Activated T-helper 1 cell treated with Interleukin-2 at 50 U/mL for 16 hours (primary cell): ENCODE measurements at places on chromosomes 3 and 15.

DNA sequence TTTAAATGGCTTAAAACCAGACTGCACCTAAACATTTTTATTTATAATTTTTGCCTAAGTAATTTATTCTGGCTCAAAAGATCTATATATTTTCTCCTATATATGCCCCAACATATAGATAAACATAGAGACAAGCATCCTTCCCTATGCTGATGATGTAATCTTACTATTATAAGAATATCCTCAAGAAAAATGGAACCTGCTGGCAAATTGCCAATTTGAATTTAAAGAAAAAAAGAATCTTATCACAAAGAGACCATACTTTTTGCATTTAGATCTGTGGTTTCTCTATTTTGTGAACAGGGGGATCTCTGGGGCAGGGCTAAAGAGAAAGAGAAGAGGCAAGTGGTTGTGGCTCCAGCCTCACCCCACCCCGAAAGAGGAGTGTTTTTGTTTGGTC, 107.2 kb upstream of the CMC1 start:
- DNase-seq, result no peak

DNA sequence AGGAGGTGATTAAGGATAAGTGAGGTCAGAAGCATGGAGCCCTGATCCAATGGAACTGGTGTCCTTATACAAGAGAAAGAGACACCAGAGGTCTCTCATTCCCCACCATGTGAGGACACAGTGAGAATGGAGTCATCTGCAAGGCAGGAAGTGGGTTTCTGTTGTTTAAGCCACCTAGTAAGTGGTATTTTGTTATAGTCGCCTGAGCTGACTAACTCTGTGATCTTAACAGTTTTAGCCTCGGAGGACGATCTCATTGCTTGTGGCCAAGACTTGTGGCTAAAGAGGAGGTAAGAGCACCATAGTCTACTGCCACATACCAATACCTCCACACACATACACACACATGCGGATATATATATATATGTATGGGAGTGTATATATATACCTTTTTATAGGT, 73.8 kb downstream of the MCTP2 start:
- DNase-seq, result no peak

- DNase-seq, result no peak
Measured at GRCh38 chr3:166696103-166696502, 684.0 kb downstream of the ZBBX start.

DNA sequence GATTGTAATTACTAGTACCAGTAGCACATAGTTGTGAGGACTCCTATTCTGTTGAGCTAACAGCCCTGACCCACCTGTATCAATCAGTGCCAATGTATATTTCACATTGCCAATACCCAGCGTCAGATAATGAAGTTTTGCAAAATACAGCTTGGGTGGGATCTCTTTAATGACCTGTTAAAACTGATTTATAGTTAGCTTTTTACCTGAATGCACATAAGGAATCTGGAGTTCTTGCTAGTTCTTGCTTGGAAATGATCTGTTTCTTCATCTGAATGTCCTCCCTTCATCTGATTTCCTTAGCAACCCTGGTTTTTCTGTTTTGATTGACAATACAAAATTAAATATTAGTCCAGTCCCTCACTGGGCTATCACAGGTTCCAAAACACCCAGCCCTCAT, 62.8 kb downstream of the LIPC start:
- no peak for DNase-seq

- DNase-seq, result no peak
Measured at GRCh38 chr3:55069950-55070349, 142.1 kb upstream of the LRTM1 start.

- no peak for DNase-seq
Measured at GRCh38 chr3:188185717-188186251, 31.8 kb downstream of the LPP start.

DNA sequence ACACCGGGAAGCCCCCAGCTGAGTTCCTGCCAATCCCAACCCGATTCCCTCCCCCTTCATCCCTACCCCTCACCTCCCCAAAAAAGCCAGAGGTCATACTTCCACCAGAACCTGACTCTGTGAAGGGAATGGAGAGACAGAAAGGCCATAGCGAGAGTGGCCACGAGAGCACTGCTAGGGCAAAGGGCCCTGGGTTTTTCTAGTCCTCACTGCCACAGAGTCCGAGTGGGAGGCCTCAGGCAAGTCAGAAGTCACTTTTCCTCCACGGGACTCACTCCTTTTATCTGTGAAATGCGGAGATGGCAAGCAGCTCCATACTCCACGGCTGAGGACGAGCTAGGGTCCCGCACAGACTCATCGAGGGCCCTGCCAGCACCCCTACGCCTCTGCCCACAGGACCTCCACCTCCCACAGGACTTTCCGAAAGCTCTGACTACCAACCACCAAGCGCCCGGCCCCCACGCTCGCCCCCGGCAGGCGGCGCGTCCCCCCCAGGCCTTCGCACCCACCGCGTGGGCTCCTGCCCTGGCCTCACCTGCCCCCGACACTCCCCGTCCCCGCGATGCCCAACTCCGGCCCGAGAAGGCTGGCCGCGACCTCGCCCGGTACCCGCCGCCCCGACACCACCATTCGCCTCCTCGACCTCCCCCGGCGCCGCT, 792 bp downstream of the ATP13A3 start:
- DNase-seq, result peak; percentile 16

GRCh38 chr15:33735637-33736247, 232.6 kb upstream of the CHRM5 start:
- no peak for DNase-seq

- DNase-seq, result no peak
Measured at GRCh38 chr3:53142986-53143385, 12.8 kb upstream of the RFT1 start.

DNA sequence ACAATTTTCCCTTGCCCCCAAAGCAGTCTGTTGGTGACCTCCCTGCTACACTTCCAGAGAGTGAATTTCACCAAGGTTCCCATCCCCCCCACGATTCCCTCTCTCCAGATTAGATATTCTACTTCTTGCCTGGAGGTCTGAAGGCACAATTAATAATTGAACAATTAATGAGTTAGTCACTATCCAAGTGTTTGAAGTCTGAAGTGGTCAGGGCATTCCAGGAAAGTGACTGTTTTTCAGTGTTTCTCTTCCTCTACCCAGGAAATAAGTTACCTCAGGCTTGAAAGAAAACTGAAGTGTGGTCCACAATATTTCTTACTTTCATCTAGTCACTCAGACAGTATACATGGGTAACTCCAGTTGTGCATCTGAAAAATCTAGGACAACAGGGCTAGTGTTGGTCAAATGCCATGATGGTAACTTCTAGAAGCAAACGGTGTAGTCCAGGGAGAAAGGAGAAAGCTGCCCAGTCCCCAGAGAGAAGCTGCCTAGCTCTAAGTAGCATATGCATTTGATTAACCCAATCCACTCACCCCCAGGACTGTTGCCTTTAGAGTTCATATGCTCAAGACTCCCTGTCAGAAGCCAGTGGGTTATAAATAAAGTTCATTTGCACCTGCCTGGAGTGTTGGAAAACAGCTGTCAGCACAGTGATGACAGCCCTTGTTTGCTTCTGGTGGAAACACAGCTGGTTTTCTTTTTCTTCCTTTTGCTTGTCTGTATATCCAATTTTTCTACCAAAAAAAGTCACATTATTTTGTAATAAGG, 2.3 kb upstream of the TM4SF4 start:
- no peak for DNase-seq

DNA sequence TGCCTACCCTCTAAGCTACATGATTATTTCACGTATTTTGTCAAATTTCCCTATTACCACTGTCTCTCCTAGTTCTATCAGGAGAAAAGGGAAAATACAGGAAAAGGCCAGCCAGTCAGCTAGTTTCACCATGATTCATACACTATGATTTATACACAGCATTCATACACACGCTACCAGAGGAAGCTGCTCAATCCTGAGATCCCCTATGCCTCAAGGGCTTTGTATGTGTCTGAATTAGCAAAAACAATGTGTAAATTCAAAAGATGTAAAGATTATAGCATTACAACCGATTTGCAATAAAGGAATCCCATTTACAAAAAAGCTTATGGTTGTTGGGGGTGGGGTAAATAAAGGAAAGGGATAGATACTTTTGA, 3.1 kb upstream of the ACKR4 start:
- DNase-seq, result no peak

- DNase-seq, result no peak
Measured at GRCh38 chr15:41424809-41425208, 7.9 kb downstream of the RTF1 start.

DNA sequence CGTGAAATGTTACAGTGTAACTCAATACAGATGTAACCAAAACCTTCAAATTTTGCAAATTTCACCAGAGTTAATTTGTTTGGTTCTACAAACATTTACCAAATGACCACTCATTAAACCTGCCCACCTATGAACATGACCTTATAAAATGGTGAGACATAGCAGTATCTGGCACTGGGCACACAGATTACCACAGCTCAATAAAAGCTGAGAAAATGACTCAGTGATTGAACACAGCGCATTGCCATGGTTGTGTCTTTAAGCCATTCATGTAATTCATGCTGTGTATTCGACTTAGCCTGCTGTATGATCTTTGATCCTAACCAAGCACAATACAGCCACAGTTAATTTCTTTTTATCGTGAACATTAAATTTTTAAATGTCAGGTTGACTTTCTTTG, 11.3 kb downstream of the PPARG start:
- DNase-seq, result no peak

- DNase-seq, result no peak
Measured at GRCh38 chr15:98927022-98927421, 80.6 kb downstream of the PGPEP1L start.

- DNase-seq, result no peak
Measured at GRCh38 chr3:161295325-161295724, 74.2 kb downstream of the NMD3 start.

DNA sequence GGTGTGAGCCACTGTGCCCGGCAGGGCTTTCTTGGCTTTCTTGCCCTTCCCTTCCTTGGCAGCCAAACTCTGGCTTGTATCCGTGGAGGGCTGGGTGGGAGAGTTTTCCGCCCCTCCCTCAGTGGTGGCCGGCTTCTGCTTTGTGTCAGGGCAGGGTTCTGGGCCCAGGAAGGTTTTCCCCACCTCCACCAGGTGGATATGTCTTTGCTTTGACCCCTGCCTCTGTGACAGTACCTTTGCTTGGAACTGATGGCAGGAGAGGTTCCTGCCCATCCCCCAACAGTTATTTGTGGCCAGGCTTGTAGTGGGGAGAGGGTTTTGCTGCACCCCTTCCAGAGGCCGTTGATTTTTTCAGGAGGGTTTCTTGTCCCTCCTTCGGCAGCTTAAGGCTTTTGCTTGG, 24.3 kb downstream of the CSPG5 start:
- no peak for DNase-seq

GRCh38 chr3:98532275-98532637, 478 bp downstream of the GPR15 start:
- no peak for DNase-seq

GRCh38 chr3:155407331-155407730, 113.8 kb upstream of the STRIT1 start:
- no peak for DNase-seq

GRCh38 chr3:140568842-140569520, 108.9 kb upstream of the TRIM42 start:
- DNase-seq, result no peak

GRCh38 chr15:31340047-31340446, 13.4 kb downstream of the KLF13 start:
- DNase-seq, result no peak

- no peak for DNase-seq
Measured at GRCh38 chr3:11290743-11291680, 18.8 kb downstream of the ATG7 start.

DNA sequence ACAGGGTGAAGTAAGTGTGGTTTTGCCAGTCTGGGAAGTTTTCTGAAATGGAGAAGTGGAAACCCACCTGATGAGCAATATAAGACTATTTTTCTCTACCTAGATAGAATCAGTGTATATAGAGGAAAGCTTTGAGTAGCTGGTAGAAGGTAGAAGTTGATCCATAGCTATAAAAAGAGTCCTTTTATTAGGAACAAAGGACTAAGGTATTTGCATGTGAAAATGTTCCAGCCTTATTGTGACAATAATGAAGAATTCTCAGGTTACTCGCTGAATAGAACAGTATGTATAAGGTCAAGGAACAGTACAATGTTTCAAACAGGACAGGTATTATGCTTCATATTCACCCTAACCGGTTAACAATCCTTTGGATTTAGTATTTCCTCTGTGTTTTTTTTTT, 972.2 kb downstream of the OTOL1 start:
- DNase-seq, result no peak

DNA sequence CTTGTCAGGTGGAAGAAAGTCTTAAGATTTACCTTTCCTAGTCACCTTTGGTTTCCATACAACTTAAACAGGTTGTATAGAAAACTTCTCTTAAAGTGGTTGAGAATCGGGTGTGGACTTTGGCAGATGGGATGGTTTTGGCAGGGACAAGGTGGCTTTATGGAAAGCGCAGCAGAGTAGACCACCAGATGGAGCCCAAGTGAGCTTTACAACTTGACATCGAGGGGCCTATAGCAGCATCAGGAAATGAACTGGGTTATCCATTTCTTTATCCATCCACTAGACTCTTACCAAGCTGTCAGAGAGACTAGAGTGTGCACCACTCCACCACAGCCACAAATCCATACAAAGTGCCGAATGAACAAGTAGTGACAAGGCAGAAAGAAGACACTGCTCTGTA, 85.3 kb upstream of the MBNL1 start:
- DNase-seq, result peak; percentile 23

DNA sequence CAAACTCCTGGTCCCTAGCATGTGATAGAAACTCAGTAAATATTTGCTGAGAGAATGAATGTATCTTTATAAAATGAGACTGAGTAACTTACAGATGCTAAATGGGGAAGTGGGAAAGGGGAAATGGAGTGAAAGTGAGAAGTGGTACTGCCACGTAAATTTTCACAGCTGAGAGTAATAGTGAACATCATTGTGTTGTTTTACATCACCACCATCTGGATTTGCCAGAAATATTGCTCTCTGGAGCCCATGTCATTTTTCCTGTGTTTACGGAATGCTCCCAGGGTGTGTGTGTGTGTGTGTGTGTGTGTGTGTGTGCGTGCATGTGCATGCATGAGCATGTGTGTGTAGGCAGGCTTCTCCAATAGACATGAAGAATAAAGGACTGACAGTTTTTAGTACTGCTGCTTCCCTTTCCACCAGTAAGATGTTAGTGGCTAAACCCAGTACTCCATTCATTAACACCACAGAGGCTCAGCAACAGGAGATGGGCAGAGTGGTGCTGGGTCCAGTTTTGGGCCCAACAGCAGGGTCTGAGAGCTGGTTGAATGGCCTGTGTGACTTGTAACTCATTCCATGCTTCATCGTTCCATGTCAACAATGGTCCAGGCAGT, 57.3 kb downstream of the DIPK2A start:
- DNase-seq, result no peak

DNA sequence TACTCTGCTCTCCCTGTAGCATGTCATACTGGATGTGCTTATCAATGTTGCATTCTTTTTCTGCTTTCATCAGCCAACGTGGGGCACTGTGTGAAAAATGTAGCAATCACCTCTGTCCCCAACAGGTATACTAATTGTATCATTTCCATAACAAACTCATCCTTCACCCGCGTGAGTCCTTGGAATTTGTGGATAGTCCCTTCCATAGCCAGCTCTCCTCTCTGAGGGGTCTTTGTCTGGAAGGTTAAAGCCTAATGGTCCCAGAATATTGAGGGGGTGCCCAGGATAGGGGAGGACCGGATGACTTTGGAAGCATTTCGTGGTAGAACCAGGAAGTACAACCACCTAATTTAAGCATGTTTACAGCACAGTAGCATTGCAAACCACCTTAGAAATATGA, 124.6 kb downstream of the FOXB1 start:
- DNase-seq, result no peak

GRCh38 chr3:49803465-49804140, 542 bp downstream of the INKA1 start:
- no peak for DNase-seq
